AG09319 (cell line): ENCODE measurements at places on chromosomes 7 and 10.

DNA sequence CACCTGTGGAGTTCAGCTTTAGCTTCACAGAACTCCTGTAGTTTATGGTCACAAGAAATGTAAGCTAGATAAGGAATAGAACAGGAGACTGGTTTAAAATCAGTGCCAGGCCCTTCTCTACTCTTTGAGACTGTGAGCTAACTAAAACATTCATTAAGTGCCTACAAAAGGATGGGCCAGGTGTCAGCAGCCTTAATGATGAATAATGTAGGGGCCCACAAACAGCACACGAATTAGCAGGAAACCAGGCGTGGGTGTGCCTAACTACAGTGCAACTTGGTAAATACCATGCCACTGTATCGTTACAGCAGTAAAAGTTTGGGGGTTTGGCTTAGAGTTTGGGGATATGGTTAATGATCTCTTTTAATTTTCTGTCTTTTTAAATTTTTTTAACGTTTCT lies 6.1 kb upstream of the ABLIM1 start:
- DNase-seq = no peak

DNA sequence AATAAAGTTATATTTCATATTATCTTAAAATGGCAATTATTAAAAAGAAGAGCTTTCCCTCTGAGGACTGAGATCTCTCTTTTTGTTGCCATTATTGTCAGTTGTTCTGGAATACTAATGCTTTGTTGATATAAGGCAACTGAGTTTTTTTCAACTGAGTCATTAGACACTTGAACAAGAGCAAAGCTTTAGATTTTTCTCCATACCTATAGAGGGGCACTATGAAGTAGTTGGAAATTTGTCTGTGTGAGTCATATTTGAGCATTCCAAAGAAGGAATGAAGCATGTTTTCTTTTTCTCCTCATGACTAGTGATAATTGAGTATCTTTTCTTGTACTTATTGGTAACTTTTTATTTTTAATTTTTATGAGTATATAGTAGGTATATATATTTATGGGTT lies 24.5 kb downstream of the RPA3 start:
- DNase-seq = no peak

DNA sequence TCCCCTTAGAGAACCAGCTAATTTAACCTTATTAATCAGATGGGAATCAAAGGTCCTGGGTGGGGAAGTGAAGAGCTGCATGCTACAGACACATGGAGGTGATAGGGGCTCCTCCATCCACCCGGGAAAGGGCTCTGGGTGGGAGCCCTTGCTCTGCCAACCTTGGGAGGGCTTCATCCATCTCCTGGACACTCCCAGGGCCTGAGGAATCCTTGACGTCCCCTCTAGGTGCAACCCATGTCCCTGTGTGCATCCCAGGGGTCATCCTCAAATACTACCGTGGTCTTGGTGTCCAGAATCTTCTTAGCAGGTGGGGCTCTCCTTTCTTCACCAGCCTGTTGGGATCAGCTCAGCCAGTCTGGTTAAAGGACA lies 55.4 kb upstream of the IGFBP3 start:
- DNase-seq = no peak

GRCh38 chr10:114015708-114016107 lies 28.0 kb upstream of the ADRB1 start:
- no peak for DNase-seq

DNA sequence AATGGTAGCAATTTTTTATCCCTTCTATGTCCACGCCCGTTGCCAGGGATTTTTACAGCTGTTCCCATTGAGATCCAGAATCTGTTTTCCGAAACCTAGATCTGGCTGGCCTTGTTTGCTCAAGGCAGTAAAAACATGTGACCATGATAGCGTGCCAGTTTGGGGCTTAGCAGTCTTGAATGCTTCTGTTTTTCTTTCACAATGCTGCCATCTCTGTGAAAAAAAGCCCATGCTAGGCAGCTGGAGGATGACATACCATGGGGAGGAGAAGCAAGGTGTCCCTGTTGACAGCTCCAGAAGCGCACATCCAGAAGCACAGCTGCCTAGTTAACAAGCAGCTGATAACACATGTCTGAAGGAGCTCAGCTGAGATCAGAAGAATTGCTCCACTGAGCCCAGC lies 2.2 kb upstream of the ZNF92 start:
- DNase-seq = no peak

DNA sequence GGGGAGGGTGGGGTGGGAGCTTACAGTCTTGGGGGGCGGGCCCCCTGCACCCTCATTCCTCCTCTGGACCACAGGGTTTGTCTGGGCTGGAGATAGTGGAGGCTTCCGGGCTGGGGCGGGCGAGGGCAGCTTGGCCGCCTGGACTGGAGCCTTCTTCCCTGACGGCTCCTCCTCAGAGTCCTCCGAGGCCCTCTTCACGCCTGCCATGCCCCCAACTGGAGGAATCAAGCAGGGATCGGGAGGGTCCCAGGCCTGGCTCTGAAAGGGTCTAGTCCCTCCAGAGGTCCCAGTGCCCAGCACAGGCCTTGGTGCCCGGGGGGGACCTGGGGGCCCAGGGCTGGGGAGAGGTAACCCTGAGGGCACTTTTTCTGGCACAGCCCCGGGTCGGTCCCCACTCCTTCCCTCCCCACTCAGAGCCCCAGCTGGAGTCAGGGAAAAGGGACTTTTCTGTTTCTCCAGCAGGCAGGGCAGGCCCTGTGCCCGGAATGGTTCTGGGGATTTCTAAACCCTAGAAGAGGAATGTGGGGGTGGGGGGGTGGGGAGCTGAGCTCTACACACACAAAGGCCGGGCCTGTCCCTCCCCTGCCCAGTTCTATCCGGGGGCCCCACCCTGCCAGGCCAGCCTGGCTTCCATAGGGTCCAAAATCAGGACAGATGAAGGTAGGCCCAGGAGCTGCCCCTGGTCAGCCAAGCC lies 11.6 kb downstream of the MICALL2 start:
- peak; percentile 29 for DNase-seq

GRCh38 chr10:13068071-13068470 lies 31.9 kb upstream of the OPTN start:
- DNase-seq = no peak

- DNase-seq = no peak
Measured at GRCh38 chr7:13898957-13899670, 90.4 kb downstream of the ETV1 start.

GRCh38 chr10:16995867-16996529 lies 133.6 kb downstream of the CUBN start:
- no peak for DNase-seq

- no peak for DNase-seq
Measured at GRCh38 chr7:102457352-102457924, 7.2 kb downstream of the ALKBH4 start.

GRCh38 chr7:78195281-78195680 lies 396.7 kb downstream of the PHTF2 start:
- no peak for DNase-seq

DNA sequence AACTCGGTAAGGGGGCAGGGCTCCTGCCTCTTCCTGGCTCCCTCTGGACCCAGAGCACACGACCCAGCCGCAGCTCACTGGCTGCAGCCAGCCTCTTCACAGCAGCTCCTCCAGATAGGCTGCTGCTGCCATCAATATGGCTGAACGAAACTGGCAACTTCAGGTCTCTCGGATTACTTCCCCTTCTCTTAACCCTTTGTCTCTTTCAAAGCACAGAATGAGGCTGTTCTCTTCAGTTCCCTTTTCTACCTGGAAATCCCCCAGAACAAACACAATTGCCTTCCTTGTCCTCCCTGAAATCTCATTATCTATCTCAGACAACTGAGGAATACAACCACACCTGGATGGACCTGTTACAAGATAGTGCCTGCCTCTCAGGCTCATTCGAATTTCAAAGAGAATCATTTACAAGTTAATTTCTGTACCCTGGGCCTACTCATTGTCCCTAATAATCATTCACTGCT lies 193.4 kb upstream of the MBL2 start:
- no peak for DNase-seq

DNA sequence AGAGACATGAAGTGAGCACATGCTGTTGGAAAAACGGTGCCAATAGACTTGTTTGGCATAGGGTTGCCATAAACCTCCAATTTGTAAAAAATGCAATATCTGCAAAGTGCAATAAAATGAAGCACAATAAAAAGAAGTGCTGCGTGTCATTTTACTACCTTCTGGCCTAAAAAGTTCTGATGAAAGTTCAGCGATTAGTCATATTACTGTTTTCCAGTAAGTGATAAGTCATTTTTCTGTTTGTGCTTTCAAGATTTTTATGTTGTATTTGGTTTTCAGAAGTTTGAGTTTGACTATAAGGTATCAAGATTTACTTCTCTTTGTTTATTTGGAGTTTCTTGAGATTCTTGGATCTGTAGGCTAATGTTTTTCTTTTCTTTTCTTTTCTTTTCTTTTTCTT lies 16.8 kb downstream of the AOAH start:
- no peak for DNase-seq

GRCh38 chr10:130984686-130985085 lies 326.8 kb downstream of the TCERG1L start:
- DNase-seq = no peak

DNA sequence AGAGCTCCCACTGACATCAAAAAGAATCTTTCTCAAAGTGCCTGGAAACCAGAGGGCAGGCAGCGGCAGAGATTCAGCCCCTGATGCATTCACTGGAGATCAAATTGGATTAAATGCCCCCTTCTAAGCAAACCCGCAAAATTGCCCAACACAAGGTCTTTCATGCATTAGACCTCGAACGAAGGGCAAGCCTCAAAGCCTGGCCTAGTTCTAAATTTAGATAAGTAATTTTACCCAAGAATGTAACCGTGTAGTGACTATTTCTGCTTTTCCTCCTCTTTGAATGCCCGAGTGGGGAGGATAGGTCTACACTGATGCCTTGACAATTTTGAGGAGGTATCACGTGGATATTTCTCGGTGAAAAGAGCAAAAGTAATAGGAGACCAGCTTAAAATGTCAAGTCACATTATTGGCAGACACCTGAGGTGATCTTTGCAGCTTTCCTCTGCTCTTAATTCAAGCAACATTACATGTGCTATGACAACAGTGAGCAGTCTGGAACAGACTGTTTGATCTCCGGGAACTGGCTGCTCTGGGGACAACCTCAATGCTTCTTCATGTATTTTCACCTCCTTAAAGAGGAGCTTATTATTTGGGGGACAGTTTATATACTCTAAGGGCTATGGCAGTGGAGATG lies 1263.5 kb upstream of the AUTS2 start:
- DNase-seq = no peak

GRCh38 chr10:76337641-76338040 lies 906.2 kb downstream of the LRMDA start:
- no peak for DNase-seq

DNA sequence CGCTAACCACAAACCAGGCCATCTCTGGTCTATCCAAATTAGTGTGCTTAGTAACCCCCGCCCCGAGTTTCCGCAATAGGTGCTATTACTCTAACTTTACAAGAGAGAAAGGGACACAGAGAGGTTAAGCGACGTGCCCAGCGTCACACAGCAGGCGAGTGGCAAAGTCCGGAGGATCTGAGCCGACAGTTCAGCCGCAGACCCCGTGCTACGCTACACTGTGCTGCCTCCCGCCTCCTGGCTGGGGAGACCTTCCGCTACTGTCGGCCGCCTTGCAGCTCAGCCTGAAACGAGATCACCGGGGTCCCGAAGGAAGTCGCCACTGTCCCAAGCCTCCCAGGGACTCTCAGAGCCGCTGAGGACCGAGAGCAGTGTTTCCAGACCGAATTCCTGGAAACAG lies 799 bp downstream of the INTS1 start:
- no peak for DNase-seq

DNA sequence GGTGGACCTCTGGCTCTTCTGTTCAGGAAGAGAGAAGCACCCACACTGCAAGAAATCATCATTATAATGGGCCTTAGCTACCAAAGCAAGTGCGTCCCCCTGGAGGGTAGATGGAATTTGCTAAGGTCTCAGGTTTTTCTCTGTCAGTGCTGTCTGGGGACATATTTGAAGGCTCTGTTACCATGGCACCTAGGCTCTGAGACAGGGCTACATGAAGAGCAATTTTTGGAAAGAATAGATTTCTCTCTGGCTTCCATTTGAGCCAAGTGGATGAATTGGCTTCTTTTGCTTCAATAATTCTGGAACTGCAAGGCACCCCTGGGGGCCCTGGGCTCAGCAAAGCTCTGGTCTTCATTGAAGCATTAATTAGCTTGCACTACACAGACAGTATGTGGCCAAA lies 349.1 kb upstream of the GALNT17 start:
- DNase-seq = no peak

GRCh38 chr7:101814991-101815825 lies 2.2 kb upstream of the CUX1 start:
- DNase-seq = no peak

DNA sequence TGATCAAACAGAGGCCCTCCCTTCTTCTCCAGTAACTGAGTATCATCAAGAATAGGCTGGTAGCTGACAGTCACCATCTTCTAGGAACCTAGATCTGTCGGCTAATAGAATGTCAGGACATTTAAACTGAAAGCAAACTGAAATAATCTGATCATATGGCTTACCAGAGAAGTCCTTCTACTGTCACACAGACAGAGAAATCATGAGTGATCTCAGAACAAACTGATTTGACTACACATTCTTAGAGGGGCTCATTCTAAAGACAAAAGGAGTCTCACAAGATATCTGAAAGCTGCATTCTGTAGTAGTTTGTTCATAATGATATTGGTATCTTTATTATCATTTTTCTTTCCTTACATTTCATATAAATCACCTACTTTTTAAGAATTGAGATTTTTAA lies 130.9 kb upstream of the ADCY1 start:
- no peak for DNase-seq

GRCh38 chr10:129764901-129765663 lies 199.0 kb downstream of the EBF3 start:
- DNase-seq = no peak

DNA sequence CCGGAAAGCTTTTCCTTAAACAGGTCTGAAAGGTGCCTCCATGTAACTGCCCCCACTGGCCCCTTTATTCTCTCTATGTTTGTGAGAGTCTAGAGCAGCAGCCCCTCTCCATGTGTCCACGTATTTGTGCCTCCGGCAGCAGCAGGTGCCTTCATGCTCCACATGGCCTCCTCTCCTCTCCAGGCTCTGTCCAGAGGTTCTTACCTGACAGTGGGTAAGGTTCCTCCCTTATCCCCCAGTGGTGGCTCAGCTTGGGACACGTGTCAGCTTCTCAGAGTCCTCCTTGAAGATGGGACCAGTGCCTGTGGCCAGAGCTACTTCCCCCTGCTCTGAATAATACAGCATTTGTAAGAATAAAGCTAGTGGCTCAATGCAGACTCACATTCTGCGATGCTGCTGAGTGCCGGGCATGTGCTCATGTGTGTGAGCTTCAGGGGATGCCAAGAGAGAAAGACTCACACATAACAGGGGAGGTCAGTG lies 7.9 kb downstream of the CALML3 start:
- no peak for DNase-seq

DNA sequence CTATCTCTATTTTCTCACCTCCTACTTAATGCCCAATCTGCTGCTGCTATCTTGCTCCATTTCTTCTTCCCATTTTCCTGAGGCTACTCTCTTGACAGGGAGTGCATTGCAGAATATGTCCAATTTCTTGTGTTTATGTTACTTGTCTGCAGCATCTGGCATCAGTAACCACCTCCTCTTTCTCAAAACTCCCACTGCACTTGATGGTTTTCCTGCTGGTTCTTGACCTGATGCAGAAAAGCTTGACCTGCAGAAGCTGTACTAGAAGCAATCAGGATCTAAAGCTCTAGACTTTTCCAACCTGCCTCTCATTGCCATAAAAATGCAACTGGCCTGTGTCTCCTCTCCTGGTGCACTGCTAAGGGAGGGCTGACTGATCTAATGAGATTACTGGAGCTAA lies 287.8 kb downstream of the ZEB1 start:
- no peak for DNase-seq
